Stimulated activated naive CD4-positive, alpha-beta T cell (primary cell): ENCODE measurements at places on chromosomes 3 and 15.

DNA sequence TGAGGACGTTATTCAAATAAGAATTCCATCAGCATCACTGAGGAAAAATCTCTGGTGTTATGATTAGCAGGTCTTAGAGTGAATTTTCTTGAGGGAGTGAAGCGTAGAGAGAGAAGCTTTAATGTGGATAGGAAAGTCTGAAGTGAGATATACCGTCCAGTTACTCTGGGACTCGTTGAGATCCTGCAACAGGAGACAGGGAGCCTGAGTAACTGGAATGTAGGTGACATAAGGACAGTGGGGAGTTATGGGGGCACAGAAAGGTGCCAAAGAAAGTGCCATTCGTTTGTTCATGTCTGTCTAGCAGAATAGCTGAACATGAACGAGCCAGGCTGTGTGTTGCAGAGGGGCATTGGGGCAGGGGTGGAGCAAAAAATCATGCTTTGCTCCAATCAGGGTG is 9.4 kb upstream of the BUB1B start:
- DNase-seq: no peak

DNA sequence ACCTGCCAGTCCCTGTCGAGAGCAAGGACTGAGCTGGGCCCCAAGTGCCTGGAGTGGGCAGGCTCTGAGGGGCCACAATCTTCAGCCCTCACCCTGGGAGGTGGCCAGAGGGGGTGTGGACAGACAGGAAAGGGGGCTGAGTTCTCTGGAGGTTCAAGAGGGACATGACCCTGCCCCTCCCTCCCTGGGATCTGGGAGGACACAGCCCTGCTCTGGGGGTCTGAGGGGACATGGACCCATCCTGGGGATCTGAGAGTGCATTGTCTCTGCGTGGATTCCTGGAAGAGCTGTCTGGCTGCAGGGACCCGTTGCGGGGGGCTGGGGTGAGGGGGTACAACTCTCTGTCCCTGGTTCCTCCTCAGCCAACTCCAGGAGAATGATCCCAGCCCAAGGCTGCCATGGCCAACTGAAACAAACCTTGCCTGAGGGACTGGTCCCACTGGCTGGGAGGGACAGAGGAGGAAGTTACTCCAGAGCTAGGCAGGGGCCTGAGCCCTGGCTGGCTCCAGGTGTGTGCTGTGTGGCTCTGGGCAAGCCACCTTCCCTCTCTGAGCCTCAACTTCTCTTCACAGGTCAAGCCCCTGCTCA is 29.0 kb downstream of the PTH1R start:
- no peak for DNase-seq

- DNase-seq: no peak
These were observed 95.1 kb downstream of the APBA2 start for GRCh38 chr15:28980709-28981350.

- DNase-seq: no peak
These were observed 93.6 kb upstream of the OSTN start for GRCh38 chr3:191105418-191105817.

DNA sequence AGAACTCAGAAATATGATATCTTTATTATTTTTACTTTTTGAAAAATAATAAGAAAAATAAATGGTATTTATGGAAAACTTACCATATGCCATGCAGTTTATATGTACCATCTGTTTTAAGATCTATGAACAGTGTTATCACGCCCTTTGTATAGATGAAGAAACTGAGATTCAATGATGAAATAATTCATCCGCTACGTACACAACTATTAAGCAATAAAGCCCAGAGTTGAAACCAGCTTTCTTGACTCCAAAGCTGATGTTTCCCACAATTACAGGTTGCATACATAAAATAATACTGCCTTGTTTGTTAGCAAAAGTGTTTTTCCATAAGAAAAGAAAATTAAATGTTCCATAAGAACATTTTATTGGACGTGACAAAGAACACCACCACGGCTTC is 67.2 kb upstream of the BCL6 start:
- no peak for DNase-seq

GRCh38 chr15:62392376-62392775 is 227.3 kb upstream of the C2CD4B start:
- no peak for DNase-seq

- no peak for DNase-seq
These were observed 1.0 kb downstream of the UBE2E1 start for GRCh38 chr3:23806534-23807423.

DNA sequence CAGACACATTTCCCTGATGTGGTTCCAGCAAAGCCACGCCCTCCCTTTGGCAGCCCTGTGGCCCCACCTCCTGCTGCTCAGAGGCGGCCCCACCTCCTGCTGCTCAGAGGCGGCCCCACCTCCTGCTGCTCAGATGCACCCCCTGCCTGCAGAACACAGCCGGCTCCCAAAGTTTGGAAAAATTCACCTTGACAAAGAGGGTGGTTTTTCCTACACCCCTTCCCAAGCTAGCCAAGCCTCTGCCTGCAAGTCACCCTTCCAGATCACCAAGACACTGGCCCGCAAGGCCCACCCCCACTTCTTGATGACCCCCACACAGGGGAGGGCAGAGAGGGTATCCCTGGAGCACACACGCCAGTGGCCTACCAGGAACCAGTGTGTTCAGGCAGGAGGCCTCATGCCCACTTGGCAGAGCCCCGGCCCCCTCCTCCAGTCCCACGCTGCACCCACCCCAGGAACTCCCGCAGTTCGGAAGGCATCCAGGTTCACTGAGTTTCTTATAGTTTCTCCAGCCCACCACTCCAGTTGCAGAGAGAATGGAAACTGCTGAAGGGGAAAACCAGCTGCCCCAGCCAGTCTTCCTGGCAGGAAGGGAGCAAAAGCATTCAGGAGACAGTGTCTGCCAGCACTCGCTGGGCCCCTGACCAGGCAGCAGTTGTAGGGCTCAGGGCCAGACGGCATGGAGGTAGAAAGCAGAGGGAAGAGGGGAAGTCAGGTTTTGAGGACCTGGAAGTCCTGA is 2.3 kb upstream of the HAPLN3 start:
- no peak for DNase-seq

DNA sequence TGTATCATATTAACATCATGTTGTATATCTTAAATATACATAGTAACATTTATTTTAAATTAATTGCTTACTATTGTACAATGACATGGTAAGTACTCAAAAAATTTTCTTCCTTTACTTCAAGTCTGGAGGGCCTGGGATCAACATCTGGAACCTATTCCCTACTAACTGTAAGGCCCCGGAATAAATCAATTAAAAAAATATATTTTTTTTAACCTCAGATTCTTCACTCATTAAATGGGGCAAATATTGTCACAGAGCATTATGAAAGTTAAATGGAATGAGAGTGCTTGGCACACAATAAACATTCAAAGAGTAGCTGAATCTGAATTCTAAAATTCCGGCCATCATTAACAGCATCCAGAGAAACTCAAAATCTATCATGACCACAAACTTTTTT is 16.5 kb downstream of the GSK3B start:
- DNase-seq: no peak

GRCh38 chr15:78968114-78968513 is 23.3 kb upstream of the CTSH start:
- no peak for DNase-seq

GRCh38 chr3:72797773-72798543 is 50.3 kb downstream of the SHQ1 start:
- DNase-seq: no peak

DNA sequence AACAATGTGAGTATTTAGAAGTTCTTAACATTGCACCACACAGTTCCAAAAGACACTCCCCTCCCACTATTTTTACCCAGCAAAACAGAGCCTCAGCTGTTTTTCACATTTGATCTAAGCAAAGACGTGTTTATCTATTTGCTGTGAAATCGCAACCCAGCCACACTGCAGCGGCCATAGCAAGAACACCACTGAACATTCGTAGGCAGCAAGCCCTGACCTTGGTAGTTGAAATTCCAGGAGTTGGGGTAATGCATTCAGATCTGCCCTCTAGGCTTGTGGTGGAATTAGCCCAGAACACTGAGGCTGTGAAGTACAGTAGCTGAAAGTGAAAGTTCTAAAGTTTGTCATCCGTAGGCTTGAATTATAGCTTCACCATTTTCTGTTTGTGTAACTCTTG is 17.1 kb upstream of the SLC24A5 start:
- DNase-seq: no peak

DNA sequence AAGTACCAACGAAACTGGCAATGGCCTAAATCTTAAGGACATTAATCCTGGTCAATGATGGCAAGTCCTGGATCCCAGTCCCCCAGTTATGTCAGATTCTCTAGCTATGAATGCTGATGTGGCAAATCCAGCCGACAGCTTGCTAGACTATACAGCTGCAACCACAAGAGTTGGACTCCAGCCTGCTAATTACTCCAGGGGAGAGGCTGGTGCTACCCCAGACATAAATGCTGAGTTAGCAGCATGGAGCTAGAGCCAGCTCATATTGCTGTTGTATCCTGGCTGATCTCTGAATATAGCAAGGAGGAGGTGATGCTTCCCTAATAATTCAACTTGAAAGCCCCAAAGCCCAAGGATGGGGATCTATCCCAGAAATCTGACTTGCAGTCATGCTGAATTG is 207.1 kb downstream of the LRRN1 start:
- no peak for DNase-seq

- no peak for DNase-seq
These were observed 32.3 kb downstream of the CASR start for GRCh38 chr3:122215592-122216298.

GRCh38 chr3:69747511-69748258 is 8.4 kb downstream of the MITF start:
- no peak for DNase-seq

DNA sequence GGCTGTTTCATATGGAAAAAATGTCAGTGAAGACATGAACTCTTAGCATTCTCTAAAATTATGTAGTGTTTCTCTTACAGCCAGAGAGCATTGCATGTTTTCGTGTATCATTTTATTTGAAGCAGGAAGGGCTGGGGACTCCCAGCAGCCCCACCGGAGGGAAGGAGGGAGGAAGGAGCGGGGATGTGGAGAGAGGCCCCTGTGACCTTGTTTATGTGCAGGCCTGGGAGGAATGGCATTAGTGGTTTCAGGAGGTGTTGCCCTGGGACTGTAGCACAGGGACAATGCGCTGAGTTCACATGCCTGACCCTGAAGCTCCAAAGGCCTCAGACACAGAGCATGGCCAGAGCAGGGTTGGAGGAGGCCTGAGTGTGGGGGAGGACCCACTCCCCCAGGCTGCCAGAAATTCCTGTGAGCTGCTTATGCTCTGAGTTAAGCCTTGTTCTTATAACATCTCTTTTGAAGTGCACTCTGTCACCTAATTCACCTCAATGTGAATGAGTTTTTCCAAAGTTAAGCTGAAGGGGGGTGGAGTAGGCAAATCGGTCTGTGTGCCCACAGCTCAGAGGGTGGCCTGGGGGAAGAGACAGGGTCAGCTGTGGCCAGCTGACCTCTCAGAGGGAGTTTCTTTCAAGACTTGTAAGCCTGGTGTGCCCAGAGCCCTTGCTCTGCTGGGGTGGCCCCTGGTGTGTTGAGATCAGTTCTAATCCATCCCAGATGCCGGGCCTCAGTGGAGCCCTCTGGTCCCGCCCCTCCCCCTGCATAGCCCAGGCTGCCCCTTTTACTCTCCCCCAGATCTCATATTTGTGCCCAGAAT is 3.9 kb upstream of the RNU6-1 start:
- DNase-seq: no peak

DNA sequence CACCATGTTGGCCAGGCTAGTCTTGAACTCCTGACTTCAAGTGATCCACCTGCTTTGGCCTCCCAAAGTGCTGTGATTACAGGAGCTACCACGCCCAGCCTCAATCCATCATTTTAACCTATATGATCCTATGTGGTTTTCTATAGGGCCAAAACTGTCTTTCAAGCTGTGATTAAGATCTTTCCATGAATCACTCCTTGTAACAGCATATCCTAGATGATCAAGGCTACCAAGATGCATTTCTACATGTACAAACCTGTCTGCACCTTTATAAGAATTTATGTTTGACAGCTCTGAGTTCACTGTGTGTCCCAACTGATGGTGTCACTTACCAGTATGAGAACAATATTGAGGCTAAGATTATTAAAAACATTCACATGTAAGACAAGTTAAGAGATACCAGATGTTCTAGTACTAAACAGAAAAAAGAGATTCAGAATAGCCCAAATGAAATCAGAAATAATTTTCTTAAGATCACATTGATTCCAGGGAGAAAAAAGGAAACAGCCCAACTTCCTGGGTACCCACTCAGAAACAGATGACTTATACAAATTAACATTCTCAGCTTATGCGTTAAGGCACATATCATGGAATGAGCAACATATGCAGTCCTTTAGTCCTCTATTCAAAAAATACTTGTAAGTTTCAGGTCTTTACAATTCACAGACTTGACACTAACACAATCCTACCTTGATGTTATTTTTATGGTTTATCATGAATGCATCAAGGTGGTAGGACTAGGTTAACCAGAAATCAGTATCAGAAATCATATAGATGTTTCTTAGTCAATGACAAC is 24.8 kb upstream of the PPIB start:
- DNase-seq: no peak

- no peak for DNase-seq
These were observed 86.5 kb upstream of the TNFSF10 start for GRCh38 chr3:172609750-172610149.

DNA sequence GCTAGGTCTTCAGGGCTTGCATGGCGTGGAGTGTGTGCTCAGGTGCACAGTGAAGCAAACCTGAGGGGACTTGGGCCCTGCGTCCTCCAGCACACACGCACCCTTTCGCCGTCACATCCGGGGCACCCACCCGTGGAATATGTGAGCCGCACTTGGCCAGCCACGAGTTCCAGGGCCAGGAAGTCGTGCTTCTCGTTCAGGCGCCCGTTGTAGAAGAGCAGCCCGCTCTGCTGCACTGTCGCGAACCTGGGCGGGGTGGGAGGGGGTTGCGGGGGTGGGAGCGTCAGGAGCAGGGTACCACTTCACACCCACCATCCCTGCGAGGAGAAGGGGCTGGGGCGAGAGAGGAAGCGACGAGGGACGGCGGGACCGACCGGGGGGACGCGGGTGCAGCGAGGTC is 7.1 kb downstream of the CELSR3 start:
- peak; percentile 29 for DNase-seq

GRCh38 chr15:88398011-88398410 is 69.2 kb downstream of the MRPL46 start:
- DNase-seq: no peak

GRCh38 chr3:62051506-62051905 is 321.8 kb downstream of the FEZF2 start:
- no peak for DNase-seq

DNA sequence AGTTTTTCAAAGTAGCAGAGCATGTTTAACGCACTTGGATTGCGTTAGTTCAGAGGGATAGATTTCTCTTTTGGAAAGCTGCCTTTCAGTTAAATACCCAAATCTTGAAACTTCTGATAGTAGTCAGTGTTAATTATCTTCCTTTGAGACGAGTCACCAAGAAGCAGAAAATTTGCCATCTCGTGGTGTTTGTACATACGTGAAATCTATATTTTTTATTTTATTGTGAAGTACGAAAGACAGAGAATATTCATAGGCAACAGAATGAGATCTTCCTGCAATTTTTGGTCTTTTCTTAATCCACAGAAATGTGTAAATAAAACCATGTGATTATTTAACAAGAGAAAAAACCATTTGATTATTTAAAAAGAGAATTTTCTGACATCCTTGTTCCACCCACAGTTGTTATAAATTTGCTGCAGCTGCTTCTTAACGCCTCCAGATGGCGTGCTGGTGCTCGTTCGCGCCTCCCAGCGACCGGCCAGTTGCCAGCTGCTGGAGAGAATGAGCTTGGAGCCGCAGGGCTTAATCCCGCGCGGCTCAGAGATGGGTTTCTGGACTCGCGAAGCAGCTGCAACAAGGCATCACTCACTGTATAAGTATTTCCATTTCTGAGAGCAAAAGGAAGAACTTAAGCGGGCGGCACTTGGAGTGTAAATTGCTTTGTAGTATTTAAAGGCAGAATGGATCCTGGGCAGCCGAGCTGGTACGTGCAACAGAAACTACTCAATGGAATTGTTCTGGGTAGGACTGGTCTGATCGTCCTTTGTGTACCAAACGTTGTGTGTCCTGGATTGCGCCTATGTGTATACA is 10.5 kb upstream of the SLITRK3 start:
- no peak for DNase-seq
